ENCODE measurements at places on chromosomes 6 and 20.

GRCh38 chr20:21708738-21709534 lies 3.5 kb downstream of the PAX1 start:
- no peak for DNase-seq

DNA sequence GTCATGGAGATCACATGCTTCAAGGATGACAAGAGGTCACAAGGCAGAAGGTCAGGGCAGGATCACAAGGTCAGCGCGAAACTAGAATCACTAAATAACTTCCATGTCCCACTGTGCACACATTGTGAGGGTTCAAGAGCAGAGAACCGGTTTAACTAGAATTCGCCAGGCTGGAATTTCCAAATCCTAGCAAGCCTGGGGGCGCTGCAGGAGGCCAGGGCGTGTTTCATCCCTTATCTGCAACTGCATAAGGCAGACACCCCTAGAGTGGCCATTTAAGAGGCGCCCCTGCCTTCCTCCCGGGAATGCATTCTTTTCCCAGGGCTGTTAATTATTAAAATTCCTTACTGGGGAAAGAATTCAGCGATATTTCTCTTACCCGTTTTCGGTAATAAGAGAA lies 40.2 kb upstream of the SLC22A1 start:
- no peak for DNase-seq

GRCh38 chr6:132021552-132022375 lies 70.6 kb upstream of the CCN2 start:
- DNase-seq: no peak

DNA sequence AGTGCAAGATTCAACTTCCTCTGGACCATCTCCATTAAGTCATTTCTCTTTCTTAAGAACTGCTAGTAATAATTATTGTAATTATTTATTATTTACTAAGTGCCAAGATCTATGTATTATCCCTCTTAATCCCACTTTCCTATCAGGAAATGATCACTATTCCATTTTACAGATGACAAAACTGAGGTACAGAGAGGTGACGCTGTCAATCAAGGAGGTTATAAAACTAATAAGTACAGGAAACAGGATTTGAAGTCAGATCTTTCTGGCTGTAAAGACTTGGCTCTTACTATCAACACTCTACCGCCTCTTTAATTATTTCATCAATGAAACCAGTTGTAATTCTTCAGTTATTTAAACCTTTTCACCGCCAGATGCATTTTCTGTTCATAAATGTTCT lies 37.4 kb downstream of the BLOC1S5 start:
- DNase-seq: no peak

DNA sequence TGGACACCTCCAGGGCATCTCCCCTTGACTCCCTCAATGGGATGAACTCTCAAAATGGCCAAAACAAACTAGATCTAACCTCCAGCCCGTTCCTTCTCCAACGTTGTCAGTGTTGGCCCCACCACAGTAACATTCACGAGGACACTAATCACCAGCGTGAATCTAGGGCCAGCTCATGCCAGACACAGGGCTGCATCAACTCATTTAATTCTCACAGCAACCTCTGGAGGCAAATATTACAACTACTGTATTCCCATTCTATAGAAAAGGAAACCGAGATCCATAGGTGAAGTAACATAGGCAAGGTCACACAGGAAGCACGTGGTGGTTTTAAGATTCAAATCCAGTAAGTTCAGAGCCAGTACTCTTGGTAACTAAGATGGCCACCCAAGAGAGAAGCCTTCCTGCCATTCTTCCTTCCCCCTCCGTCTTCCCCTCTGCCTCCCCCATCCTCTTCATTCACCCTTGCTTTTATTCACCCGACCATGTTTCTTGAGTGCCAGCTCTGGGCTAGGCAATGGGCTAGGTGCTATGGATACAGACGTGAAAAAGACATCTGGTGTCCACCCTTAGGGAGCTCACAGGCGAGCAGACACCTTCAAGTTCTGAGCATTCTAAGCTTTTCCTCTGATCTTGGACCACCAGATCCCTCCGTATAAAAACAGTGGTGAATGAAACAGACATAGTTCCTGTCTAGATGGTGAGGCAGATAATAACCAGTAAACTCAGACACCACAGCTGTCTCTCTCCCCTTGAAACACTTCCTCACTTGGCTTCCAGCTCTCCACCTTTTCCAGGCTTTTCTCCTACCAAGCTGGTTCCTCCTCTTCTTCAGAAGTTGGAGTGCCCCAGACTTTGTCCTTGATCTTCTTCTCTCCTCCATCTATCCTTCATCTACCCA lies 9.6 kb downstream of the CCM2L start:
- DNase-seq: no peak

DNA sequence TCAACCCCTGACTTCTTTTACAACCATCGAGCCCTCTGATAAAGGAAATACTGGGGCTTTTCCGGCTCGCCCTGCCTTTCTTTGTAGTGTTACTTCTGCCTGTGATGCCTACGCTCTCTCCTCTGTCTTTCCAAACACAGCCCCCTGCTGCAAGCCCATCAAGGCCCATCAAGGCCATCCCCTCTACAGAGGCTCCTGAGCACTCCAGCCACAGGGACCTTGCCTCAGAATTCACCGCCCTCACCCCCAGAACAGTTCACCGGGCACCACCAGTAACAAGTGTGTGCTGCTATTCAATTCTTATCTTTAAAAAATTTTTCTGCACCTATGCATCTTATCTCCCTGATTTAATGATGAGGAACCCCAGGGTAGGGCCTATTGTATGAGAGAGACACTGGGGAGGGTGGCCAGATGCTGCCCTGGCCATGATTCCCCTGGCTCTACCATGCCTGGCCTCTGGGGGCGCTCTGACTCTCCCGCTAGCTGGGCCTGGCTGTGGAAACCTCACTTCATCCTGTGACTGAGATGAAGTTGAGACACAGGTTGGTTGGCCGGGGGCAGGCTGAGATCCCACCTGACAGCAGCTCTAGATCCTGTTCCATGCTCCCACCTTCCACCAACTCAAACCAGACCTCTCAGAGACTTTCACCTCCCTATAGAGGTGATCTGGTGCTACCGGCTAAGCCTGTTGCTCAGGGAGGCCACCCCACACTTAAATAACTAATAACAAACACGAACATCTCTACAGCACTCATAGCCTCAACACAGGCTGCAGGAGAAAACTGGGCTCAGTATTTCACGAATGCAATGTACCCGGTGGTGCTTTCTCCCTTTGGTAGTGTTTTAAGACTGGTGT lies 19.2 kb upstream of the GLP1R start:
- no peak for DNase-seq

GRCh38 chr20:22511943-22512910 lies 72.1 kb downstream of the FOXA2 start:
- DNase-seq: no peak

GRCh38 chr20:44911264-44911921 lies 1.5 kb downstream of the PABPC1L start:
- peak; percentile 18 for DNase-seq

Data from tibial nerve (tissue), 4 donors.